ENCODE measurements at places on chromosomes 6 and 20. TPM values are rescaled to one million over a fixed set of nuclear protein-coding genes. Genes with fewer than 3 reads are reported as not detected.

GRCh38 chr20:63640086-63640485, 13.1 kb downstream of the STMN3 start:
- no peak for DNase-seq

Gene ENPP5
- total RNA-seq, result not detected

- DNase-seq, result no peak
Measured at GRCh38 chr20:64056889-64057627, 5.9 kb upstream of the TCEA2 start.

- no peak for DNase-seq
Measured at GRCh38 chr6:159065759-159066329, 21.1 kb upstream of the TAGAP start.

Gene RFX6
- total RNA-seq, result not detected

Gene SSTR4
- total RNA-seq, result not detected

DNA sequence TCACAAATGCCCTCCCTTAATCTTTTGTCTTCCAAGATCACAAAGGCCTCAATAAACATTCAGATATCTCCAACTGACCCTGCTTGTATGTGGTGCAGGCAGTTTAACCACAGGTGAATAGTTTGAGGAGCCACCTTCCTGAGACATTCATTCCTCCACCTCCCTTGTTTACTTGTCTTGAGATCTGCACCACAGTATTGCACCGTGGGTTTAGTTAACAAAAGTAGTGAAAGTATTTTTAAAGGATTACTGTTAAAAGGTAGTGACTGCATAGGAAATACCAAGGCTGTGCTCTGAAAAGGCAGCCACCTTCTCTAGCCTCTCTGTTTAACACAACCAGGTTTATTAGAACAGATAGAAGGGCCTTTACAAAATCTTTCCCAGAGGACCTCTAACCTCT, 46.5 kb downstream of the SESN1 start:
- DNase-seq, result no peak

Gene RPP21
- total RNA-seq, result 65.9 TPM

DNA sequence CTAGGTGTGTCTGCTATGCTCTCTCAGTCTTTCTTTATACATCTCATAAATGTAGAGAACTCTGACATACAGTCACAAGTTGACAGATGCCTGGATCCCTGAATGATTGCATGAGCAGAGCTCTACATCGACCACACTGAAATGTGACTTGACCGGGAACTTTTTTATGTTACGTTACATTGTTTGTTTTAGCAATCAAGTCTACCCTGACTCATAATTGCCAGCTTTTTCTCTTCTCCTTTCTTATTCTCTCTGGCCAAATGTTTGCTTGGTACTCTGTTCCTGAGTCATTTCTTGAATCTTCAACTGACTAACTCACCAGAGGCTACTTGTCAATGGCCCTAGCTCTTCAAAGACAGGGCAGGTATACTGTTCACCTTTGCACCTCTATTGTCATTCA, 213.6 kb upstream of the DTNBP1 start:
- DNase-seq, result no peak

Gene ADGB
- not detected for total RNA-seq

- DNase-seq, result no peak
Measured at GRCh38 chr6:155388591-155388990, 67.0 kb downstream of the NOX3 start.

DNA sequence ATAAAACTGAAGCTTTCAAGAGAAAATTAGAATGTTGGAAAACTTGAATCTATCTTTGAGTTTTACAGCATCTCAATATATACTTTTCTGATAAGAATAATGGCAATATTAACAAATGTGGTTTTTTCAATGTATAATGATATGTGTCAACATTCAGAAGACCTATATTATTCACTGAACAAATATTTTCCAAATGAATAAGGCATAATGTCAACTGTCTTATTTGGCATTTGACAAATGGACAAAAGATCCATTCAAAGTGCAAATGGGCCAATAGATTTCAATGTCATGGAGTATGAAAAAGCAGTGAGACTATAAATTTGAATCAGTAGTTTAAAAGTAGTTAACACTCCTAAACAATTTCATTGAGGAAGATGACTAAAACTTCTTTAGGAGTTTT, 20.9 kb downstream of the LMBRD1 start:
- DNase-seq, result no peak

- DNase-seq, result no peak
Measured at GRCh38 chr6:1538369-1538768, 71.3 kb upstream of the FOXC1 start.

Gene PIGT
- 97.2 TPM for total RNA-seq

DNA sequence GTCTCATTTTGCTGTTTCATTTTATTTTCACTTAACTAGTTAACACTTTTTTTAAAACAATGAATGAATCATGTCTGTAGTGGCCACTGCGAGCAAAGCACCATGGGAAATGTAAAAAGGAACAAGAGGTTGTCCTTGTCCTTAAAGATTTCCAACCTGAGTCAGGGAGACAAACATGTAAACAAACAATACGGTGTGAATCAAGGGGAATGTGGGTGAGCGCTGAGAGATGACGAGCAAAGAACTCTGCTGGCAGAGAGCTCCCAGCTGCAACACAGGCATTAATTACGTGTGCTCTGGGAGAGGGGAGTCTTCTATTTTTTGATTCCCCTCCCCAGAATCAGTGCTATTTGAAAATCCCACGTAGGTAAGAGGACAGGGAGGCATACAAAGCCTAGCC, 84.3 kb downstream of the ATXN1 start:
- DNase-seq, result no peak

DNA sequence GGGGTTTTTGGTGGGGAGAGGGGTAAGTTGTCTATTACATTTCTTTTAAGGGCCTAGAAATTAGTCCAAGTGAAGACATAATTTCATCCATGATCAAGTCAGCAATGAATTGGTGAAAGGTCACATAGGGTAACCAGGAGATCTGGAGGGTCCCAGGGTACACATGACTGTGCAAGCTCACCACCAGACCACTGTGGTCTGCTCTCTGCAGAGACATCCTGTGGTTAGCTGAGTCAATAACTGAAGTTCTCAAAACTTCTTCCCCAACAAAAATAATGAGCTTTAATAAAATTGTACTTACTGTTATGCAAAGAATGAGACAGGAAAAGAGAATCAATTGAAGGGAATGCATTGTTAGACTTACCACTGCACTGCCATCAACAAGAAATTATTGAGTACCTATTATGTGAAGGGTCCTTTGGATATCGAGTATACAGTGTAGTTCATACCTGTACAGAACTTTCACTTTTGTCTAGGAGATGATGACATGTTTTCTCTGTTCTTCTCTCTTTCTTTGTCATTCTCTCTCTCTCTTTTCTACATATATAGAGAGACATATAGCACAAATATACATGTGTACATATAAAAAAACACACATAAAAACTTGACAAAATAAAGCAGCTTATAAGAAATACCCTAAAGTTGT, 209.8 kb downstream of the GJA1 start:
- no peak for DNase-seq

DNA sequence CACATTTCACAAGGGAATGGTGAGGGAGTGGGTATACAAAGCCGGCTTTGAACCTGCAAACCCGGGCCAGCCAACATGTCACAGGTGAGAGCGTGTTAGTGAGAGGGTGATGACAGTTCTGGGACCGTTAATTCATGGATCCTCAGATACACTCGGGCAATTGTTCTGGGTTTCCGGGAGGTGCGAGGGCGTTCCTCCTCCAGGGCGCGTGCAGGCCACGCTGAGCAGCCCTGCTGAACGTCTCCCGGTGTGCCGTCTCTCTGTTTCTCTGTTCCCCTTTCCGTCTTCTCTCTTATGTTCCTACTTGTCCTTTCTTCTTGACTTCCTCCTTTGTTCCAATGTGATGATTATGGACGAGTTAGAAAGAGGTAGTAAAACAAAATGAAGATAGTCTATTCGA, 130.0 kb upstream of the GMDS start:
- DNase-seq, result no peak

Gene PRDM1
- not detected for total RNA-seq

Gene IL20RA
- not detected for total RNA-seq

DNA sequence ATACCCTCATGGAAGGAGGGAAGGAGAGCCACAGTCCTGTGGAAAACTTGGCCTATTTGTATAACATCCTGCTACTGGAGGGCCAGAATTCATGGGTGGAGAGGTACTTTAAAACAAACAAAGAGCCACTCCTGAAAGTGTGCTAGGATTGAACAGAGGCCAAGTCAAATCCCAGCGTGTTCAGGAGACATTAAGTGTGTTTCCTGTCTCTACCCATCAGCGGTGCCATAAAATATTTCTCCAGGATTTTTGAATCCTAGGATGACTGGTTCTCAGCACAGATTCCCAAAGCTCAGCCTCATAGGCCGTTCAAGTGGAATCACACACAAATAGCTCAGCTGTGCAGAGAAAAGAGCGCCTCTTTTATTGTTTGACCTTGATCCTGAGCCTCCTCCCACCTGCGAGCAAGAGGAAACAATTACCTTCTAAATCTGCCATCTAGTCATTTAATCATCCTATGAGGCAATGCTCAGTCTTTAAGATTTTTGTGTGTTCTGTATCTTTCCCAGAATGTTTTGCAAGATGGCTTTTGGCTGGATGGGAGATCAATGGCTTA, 31.8 kb upstream of the RALGAPA2 start:
- DNase-seq, result peak; percentile 75

DNA sequence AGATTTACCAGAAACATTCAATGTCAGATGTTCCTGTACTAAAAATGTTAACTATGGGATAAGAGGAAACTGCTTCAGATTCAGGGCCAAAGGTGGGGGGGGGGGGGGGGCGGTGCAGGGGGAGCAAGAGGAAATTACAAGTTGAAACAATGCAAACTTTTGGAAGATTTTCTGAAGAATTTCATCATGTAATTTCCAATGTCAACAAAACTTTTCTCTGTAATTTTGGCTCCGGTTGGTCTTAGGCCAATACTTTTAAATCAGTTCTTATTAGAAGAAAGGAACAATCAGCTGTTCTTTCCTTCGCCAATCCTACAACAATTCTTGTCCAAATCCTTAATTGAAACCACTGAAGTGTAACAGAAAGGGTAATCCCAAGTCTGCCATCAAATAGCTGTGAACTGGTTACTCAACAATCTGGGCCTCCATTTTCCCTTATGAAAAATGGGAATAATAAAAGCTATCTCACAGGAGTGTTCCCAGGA, 13.1 kb downstream of the UQCC1 start:
- DNase-seq, result peak; percentile 11

Gene TINAG
- not detected for total RNA-seq

GRCh38 chr20:21656308-21657067, 49.0 kb upstream of the PAX1 start:
- no peak for DNase-seq

- no peak for DNase-seq
Measured at GRCh38 chr6:117469356-117469755, 13.1 kb upstream of the DCBLD1 start.

Gene SMLR1
- total RNA-seq, result not detected

GRCh38 chr6:13226071-13226470, 102.3 kb downstream of the TBC1D7 start:
- peak; percentile 54 for DNase-seq
